ENCODE measurements at places on chromosomes 2 and 18.

DNA sequence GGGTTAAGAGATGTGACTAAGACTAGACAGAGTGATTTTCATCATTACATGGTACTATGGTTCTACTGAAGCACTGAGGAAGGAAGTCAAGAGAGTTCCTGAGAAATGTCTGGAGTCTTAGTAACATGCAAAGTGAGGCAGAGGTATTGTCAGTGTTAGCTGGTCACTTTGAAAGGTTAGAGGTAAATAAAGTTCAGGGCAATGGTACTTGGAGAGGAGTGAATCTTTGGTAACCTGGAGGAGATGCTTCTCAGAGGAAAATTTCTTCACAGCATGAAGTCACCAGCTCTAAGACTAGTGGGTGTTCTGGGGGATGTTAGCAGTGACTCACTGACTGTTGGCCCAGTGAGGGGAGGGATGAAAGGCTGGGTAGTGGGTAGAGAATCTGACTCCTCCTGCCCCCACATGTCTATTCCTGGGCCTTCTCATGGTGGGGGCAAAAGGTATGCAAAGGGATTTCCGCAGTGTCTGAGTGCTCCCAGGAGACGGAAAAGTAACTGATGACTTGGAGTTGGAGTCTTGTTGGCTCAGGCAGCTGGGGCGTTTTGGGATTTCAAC lies 23.3 kb upstream of the IL1RN start:
- DNase-seq = no peak

DNA sequence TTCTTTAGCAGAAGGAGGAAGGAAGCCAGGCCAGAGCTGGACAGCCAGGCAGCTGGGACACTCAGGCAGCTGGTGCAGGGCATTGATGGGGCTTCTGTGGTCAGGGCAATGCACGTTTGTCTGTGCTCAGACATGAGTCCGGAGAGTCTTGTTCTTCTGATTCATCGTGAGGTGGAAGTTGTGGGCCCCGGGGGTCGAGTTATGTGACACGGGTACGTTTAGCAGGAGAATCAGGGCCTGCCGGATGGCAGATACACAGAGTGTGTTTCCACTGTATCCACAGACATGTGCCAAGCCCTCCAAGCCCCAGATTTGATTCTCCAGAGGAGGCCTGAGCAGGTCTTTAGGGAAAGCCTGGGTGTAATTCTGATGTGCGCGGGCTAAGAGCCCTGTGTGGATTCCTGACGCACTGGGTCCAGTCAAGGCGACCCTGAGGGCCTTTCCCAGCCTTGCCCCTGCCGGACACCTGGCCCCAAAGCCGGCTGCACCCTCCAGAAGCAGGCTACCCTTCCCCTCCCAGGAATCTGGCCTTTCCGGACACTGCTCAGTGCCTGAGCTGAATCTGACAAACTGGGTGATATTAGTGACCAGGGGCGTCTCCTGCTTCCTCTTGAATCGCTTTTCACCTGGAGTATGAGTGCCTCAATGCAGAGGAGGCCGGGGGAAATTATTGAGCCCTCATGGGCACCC lies 10.1 kb downstream of the ARHGEF4 start:
- DNase-seq = no peak

- DNase-seq = no peak
These were observed 21.3 kb downstream of the HNRNPLL start for GRCh38 chr2:38581193-38582147.

DNA sequence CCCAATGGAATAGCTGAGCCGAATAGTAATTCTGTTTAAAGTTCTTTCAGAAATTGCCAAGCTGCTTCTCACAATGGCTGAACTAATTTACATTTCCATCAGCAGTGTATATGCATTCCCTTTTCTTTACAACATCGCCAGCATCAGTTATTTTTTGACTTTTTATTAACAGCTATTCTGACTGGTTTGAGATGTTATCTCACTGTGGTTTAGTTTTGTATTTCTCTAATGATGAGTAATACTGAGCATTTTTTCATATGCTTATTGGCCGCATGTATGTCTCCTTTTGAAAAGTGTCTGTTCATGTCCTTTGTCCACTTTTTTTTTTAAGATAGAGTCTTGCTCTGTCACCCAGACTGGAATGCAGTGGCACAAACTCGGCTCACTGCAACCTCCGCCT lies 100.7 kb downstream of the C2orf74 start:
- no peak for DNase-seq

- DNase-seq = no peak
These were observed 881.8 kb downstream of the SLC4A3 start for GRCh38 chr2:220509096-220509757.

DNA sequence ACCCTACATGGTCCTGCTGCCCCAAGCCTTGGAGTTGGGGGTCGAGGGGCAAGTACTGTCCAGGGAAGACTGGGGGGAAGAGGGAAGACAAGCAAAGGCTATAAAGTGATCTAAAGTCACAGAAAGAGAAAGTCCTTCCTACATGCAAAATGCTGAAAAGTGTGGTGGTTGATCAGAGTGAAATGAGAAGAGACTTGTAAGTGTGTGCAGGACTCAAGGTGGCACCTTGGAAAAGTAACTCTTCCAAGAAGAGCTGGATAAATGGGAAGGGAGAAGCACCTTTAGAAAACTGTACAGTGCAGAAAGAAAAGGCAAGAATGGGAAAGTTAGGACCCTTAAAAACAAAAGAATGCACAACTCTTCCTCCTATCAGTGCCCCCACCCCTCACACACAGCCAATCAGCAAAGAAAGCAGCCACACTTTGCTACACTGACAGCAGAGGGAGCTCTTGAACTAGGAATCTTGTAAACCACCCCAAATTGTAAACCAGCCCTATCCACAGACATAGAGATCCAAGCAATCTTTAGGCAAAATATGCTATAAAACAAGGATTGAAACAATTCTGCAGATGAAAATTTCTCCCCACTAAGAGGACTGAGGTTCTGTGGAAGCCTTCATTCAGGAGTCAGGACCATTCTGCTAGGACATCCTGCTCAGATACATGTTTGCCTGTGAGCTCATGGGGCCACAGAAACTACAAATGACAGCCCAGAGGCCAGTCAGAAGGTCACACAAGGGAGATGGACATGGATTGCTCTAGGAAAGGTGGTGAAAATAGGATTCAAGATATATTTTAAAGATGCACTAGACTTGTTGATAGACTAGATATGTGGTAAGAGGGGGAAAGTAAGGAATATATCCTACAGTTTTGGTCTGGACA lies 146.4 kb downstream of the FTCDNL1 start:
- peak; percentile 7 for DNase-seq

DNA sequence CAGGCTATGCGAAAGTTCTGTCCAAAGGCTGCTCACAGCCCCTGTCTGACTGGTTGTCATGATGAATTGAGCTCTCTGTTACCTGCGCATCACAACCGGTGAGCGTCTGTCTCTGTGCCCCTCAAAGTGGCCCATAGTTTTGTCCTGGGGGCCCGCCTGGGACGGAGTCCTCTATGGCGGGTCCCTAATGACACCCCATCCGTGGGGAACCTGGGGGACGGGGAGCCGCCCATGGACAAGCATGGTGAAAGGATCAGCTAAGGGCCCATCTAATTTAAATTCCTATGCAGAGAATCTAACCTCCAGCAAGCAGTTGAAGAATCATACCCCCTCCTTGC lies 473 bp downstream of the ELMOD3 start:
- no peak for DNase-seq

GRCh38 chr18:56907771-56908170 lies 239.1 kb upstream of the BOD1L2 start:
- no peak for DNase-seq

DNA sequence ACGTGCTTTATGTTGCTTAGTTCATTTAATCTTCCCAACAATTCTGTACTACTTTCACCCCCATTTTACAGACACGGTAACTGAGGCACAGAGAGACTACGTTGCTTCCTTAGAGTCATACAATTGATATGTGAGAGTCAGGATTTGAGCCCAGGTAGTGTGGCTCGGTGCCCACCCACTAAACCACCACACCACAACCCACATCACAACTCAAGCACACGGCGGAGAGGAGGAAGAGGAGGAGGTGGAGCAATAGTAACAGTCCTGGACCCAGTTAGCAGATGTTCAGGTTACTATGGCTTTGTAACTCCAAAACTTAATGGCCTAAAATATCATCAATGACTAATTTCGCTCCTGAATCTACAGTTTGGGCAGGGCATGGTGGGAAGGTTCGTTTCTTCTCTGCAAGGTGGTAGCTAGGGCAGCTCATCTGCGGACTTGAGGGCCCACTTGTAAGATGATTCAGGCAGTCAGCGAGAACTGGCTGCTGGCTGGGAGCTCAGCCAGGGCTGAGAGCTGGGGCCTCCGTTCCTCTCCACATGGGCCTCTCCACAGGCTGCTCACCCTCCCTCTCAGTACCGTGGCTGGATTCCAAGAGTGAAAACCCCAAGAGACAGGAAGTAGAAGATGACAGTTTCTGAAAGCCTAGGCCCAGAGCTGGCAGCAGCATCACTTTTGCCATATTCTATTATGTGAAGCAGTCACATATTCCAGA lies 167.1 kb downstream of the ZFP36L2 start:
- DNase-seq = peak; percentile 74

DNA sequence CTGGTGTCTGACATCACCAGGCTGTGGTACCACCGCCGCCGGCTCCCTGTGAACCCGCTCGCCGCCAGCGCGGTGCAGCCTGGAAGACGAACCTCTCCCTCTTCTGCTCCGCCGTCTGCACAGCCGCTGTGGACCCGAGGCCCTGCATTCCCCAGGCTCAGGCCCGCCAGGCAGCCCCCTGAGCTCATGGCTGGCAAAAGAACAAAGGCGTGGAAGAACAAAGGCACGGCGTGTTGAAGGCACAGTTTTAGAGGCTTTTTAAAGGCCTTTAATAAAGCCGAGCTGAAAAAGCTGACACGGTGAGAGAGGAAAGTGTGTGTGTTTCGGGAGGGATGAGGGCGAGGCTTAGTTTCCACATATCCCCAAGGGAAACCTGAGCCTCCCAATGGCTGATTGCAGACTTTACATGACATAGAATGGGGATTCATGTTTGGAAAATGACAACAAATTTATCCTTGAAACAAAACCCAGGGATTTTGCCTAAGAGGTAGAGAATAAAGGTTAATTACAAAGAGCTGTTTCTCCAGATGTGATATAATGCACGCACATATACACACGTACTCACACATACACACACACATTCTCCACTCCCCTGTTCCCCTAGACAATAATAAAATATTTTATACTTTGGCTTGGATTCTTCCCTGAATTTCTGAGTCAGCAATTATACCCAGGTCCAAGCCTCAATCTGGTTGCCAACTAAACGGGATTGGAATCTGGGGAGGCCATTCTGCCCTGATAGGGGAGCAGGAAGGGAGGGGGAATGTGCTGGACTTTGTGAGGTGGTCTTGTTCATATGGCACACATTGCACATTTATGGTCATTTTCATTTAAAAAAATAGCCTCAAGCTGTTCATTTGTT lies 39.7 kb downstream of the RFX8 start:
- DNase-seq = no peak

DNA sequence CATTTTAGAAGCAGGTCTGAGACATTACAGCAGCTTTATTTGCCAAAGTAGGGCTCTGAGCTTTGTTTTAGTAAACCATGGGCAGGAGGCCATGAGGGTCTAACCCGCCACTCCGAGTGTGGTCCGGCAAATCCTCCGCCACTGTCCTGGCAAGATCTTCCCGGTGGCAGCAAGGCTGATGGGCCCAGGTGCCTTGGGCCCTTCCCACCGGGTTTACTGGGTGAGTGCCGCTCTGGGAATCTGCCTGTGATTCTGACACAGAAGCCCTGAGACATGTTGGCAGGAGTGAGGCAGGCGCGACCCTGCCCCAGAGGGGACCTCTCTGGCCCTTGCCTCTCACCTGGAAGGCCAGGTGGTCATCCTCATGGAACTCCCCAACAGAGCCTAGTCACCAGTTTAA lies 29.9 kb downstream of the MTERF4 start:
- DNase-seq = no peak

GRCh38 chr2:128439031-128439790 lies 120.5 kb upstream of the HS6ST1 start:
- no peak for DNase-seq

DNA sequence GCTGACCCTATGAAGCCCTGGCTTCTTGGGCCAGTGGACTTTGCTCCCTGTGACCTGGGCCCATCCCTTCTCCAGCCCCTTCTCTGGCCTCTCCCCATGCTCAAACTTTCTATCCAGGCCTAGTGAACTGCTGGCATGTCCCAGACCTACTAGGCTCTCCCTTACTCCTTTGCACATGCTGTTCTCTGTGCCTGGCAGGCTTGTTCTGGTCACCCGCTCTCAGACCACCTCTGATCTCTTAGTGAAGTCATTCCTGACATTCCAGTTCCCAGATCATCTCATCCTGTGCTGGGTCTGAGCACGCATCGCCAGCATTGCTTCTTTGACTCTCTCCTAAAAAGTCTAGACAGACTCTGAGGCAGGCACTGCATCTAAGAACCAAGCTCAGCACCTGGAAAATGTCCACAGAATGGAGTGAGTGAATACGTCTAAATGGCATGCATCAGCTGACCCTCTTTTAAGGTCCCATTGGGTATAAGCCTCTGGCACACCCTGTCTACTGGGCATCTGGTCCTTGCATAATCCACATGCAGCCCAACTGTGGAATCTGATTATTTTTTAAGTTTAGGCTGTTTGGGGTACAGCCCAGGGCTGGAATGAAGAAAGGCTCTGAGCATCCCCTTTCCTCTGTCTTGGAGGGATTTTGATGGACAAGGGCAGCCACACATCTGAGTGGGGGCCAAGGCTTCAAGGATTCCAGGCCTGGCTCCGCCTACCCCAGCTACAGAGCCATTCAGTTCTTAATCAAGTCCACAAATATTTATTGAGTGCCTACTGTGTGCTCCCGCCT lies 130.6 kb upstream of the HAAO start:
- DNase-seq = no peak

GRCh38 chr18:63366213-63367052 lies 573 bp downstream of the KDSR start:
- DNase-seq = no peak

DNA sequence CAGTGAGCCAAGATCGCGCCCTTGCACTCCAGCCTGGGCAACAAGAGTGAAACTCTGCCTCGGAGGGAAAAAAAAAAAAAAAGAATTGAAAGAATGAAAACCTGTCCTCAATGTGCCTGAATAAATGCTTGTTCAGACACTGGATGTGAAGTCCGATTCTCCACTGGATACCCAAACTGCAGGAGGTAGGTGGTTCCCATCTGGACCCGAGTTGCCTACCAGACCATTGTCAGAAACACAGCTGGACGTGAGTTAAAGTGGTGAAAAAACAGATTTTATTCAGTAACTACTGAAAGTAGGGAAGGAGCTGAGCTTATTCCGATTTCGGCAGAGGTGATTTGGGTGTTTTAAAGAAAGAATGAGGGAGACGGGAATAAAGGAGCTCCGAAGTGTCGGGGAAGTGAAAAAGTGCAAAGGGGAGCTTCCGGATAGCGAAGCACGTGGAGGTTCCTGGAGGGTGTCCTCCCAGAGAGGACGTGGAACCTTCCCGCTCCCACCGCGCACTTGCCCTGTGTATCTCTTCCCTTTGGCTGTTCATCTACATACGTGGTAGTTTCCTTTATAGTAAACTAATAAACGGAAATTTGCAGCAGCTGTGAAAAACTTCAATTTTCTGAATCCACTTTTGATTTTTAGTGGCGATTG lies 10.4 kb upstream of the ZDBF2 start:
- DNase-seq = no peak

- DNase-seq = no peak
These were observed 219.0 kb downstream of the ACTR3 start for GRCh38 chr2:114108824-114109416.

- no peak for DNase-seq
These were observed 154.9 kb upstream of the SMIM21 start for GRCh38 chr18:75582406-75582821.

- DNase-seq = no peak
These were observed 162.1 kb upstream of the ZNF516 start for GRCh38 chr18:76656925-76657827.

- DNase-seq = no peak
These were observed 184.9 kb downstream of the KLHL29 start for GRCh38 chr2:23569761-23570365.

GRCh38 chr18:47831351-47831750 lies 99.1 kb downstream of the SMAD2 start:
- no peak for DNase-seq

Measured in NCI-H1092 (cell line).